WERI-Rb-1 (cell line): ENCODE measurements at places on chromosomes 16 and 17.
A peak's percentile ranks its signal among the peaks of the same experiment; 100 is the strongest.

GRCh38 chr16:46883353-46883689 lies 841 bp upstream of the GPT2 start:
- no peak for DNase-seq

GRCh38 chr17:79093270-79093669 lies 18.6 kb downstream of the ENGASE start:
- DNase-seq = no peak

- no peak for DNase-seq
Measured at GRCh38 chr17:2778489-2778888, 17.7 kb upstream of the RAP1GAP2 start.

GRCh38 chr17:29567554-29568330 lies 759 bp upstream of the TP53I13 start:
- peak; percentile 82 for DNase-seq

GRCh38 chr17:32542186-32542585 lies 55.4 kb downstream of the CDK5R1 start:
- DNase-seq = no peak

DNA sequence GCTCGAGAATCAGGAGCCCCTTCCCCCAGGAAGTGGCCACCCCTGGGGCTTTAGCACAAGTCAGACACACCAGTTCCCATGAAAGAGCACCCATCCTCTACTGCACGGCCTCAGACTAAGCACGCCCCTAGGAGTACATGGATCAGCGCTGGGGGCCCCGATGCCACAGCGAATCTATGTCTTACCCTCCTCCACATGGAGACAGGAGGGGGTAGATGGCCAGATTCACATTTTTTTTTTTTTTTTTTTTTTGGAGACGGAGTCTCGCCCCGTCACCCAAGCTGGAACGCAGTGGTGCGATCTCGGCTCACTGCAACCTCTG lies 3.2 kb upstream of the EXOSC6 start:
- no peak for DNase-seq

- DNase-seq = no peak
Measured at GRCh38 chr16:87671221-87671620, 68.9 kb downstream of the JPH3 start.

- DNase-seq = no peak
Measured at GRCh38 chr17:1673041-1673785, 11.5 kb downstream of the PRPF8 start.

DNA sequence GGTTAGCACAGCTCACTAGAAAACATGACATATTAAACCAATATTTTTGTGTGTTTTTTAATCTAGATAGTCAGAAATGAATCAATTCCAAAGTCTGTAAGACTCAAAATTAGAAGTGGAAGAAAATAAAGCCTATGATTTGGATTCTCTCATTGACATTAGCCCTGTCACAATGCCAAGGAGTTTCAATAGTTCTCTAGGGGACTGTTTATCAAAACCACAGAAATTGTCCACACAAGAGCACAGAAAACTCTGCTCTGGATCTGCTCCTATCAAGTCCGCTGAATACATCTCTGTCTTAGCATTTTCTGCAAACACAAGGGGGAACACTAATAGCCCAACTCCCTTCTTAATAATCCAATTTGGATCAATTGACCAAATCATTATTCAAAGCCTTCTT lies 152.0 kb downstream of the HS3ST3B1 start:
- DNase-seq = no peak
